ENCODE measurements at places on chromosomes 5 and 9. TPM values are rescaled to one million over a fixed set of nuclear protein-coding genes. Genes with fewer than 3 reads are reported as not detected.

- DNase-seq: no peak
Measured at GRCh38 chr5:147558826-147559225, 49.0 kb upstream of the DPYSL3 start.

- no peak for DNase-seq
Measured at GRCh38 chr5:85760519-85760918, 857.2 kb upstream of the COX7C start.

DNA sequence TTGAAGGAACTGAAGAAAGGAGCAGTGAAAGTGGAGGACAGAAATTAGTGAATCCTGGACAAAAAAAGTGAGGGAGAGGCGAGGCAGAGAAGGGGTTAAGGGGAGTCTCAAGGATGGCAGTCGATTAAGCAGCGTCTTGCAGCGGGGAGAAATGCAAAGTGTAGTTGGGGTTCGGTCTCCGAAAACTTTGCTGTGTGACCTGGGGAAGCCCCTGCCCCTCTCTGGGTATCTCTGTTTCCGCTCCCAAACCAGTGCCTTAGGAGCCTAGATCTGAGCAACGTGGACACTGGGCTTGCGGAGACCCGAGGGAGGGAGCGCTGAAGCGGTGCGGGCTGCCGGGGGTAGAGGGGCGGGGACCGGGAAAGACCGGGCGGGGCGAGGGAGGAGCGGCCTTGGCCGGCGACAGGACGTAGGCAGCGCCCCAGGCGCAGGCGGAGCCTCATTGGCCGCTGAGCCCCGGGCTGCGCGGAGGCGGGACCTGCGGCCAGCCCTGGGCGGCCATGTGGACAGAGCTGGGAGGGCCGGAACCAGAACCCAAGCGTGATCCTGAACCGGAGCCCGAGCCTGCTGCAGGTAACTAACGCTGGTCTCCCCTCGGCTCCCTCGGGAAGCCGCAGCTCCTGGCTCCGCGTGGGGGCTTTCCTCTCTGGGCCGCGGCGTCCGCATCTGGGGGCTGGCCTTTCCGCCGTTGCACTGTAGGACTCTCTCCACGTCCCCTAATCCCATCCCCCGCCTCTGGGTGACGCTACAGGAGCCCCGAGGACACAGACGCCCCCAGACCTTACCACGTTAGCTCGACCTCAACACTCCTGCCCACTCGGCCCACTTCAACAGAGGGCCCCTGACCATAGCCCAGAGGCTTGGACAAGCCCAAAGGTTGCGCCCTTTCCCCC is at the start of gene ALDH1B1:
ALDH1B1 (plus strand) TSS at position 468 of the 893 bp plus-strand sequence. CDS start 3,047 bp downstream, outside the sequence.
- peak; percentile 59 for DNase-seq

DNA sequence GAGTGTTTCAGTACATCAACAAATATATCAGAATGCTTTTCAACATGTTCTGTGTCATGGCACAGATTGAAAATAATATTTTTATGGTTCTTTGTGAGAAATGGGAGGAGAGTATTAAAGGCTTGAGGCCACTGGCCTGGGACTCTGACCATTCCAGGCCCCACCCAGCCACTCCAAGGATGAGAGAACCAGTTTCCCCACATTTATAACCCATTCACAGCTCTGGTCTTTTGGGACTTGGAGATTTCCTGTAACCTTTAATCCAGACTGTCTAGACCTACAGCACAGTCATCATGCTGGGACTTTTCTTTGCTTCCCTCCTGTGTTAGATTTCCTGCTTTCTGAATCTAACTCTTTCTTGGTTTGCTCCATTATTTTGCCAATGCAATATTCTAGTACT is 389.6 kb downstream of the KIAA0825 start:
- no peak for DNase-seq

GRCh38 chr5:53071738-53072137 is 37.8 kb downstream of the MOCS2 start:
- DNase-seq: peak; percentile 38

- DNase-seq: no peak
Measured at GRCh38 chr9:136931611-136932130, 12.9 kb downstream of the FBXW5 start.

Gene ARHGEF37
- 11.0 TPM for total RNA-seq

Gene DPP7
- 32.4 TPM for total RNA-seq
